ENCODE measurements at places on chromosomes 12 and 14.

GRCh38 chr12:88781909-88782308 lies 201.6 kb upstream of the KITLG start:
- DNase-seq, result no peak

DNA sequence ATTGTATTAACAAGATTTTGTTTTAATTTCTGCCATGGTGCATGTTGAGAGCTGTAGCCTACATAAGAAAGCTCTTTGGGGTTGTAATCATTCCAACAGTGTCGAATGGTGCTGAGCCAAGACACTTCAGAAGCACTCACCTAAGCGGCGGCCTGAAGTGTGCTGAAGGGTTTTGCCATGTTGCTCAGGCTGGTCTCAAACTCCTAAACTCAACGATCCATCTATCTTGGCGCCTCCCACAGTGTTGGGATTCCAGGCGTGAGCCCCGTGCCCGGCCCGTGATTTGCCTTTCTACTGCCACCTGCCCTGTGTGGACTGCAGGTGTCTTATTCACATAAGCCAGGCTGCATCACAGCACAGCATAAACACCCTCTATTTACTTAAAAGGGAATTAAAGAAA lies 48.9 kb downstream of the AMN start:
- no peak for DNase-seq

DNA sequence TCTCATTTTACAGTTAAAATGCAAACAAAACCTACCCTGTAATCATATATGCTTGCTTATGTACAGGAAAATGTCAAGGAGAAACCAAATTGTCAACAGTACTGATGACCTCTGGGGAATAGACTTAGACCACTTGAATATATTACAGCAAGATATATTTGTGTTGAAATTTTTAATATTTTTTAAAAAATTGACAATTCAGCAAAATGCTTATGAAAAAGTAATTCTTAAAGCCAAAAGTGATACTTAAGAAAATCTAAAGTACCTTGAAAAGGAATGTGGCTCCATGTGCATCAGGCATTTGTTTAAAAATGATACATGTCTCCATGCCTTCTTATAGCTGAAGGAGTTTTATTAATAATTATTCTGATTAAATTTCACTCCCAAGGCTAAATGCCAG lies 49.2 kb downstream of the PTPN21 start:
- no peak for DNase-seq

- DNase-seq, result peak; percentile 5
Measured at GRCh38 chr12:53543539-53543938, 36.3 kb upstream of the NPFF start.

GRCh38 chr12:83093426-83093825 lies 406.7 kb downstream of the TMTC2 start:
- no peak for DNase-seq

All from hypothalamus (tissue), 51 donors.